ENCODE measurements at places on chromosomes 7 and 10. TPM values are rescaled to one million over a fixed set of nuclear protein-coding genes. Genes with fewer than 3 reads are reported as not detected.

DNA sequence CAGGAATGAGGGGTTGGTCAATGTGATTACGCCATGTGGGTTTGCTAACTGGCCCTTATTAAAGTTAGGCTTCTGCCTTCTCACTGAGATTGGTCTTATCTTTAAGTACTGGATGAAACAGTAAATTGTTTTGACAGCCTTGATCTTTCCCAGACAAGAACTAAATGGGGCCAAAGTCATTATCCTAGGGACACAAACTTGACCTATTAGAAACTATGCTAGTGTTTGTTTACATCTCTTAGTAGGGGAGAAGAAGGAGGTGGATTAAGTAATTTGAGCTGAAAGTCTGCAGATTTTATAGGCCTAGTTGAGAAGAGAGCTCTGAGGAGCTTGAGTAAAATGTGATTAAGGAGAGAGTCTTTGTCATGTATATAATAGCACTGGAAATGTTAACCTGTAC lies 386.9 kb downstream of the HTR7 start:
- H3K36me3 ChIP-seq, result no peaks in the 10 kb centered on the region
- no peak overlapping the region for H3K4me3 ChIP-seq
- DNase-seq, result no peak
- H3K27me3 ChIP-seq, result no peaks in the 10 kb centered on the region
- no peaks in the 10 kb centered on the region for H3K4me1 ChIP-seq
- H3K27ac ChIP-seq, result no peak overlapping the region

DNA sequence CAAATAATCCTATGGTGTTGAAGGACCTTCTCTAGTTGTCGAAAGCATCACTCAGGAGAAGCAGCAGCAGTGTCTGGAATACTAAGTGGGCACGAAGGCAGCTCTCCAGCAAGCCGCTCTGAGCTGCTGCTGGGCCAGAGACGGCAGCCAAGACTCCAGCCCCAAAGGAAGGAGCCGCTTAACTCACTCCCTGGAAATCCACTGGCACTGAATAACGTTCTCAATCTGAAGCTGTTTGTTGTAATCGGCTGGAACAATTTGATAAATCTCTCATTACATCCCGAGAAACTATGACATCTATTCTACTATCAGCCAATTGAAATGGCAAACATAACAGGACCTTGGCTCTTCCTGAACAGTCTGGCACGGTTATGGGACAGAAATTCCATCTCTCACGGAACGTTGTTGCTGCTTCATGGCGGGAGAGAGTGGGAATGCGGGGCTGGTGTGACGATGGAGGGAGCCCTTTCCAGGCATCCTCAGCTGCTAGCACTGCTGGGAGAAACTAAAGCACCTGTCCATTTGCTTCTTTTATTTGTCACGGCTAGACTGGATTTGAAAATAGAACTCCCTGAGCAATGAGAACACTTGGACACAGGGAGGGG lies 331.5 kb upstream of the RNF32 start:
- no peaks in the 10 kb centered on the region for H3K4me1 ChIP-seq
- no peak overlapping the region for H3K4me3 ChIP-seq
- no peak for DNase-seq
- H3K27ac ChIP-seq, result no peak overlapping the region
- no peaks in the 10 kb centered on the region for H3K36me3 ChIP-seq

- no peak for DNase-seq
- no peak overlapping the region for H3K27ac ChIP-seq
- H3K27me3 ChIP-seq, result no peaks in the 10 kb centered on the region
- no peak overlapping the region for H3K4me3 ChIP-seq
Measured at GRCh38 chr7:40847921-40848320, 713.1 kb downstream of the SUGCT start.

DNA sequence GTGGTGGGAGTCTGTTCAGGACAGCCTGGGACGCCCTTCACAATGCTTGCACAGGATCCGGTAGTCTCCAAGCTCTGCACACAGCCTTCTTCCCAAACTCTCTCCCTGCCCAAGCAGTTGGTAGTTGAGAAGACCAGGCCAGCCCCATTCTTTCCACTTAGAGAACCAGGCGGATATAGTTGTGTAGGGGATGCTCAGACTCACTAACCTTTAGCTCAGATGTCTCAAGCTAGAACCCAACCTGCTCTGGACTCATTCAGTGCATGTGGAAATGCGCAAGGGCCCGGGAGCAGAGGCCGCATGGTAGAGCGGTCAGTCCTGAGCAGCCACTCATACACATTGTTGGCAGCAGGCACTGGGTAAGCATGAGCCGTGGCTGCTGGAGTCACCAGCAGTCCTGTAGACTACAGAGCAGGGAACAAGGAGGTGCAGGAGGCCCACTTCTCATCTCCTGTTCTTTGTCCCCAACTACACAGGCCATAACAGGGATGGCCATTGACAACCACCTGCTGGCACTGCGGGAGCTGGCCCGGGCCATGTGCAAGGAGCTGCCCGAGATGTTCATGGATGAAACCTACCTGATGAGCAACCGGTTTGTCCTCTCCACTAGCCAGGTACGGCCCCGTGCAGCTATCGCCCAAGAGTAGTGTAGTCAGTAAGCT lies 17.2 kb upstream of the C10orf53 start:
- H3K27ac ChIP-seq, result no peak overlapping the region
- H3K27me3 ChIP-seq, result peaks cover 40% of the 10 kb centered on the region
- H3K4me1 ChIP-seq, result no peaks in the 10 kb centered on the region
- no peak overlapping the region for H3K4me3 ChIP-seq
- DNase-seq, result no peak

DNA sequence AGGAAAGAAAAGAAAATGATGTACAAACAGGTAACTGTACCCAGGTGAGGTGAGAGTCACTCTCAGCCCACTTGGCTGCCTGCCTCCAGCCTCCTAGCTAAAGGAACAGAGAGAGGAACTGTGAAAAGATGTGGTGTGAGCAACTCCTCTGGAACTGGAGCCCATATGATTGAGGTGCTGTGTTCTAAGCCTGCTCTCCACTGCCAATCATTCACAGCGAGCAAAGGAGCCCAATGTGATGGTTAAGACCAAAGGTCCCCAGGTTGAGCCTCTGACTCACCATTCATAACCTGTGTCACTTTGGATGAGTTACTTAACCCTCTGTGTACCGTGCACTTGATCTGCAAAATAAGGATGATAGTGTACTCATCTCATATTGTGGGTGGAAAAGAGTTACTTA lies 868.1 kb upstream of the AUTS2 start:
- no peak overlapping the region for H3K27ac ChIP-seq
- no peaks in the 10 kb centered on the region for H3K36me3 ChIP-seq
- H3K4me3 ChIP-seq, result no peak overlapping the region
- H3K27me3 ChIP-seq, result peaks cover 7% of the 10 kb centered on the region

DNA sequence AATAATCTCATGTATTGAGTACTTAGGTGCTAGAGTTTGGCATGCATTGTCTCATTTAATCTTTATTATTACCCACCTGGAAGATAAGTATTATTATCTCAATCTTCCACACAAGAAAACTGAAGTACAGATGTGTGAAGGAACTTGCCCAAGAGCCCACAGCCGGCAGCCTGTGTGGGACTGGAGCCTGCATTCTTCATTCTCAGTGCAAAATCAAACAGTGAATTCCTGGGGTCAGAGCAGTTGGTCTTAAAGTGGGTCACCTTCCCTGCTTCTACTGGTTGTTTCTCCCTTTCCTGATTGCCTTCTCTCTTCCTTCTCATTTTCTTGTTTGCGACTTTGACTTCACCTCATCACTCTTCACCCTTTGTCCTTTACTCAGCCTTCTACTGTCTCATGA lies 144.7 kb upstream of the LYZL1 start:
- H3K36me3 ChIP-seq, result no peaks in the 10 kb centered on the region
- peaks cover 62% of the 10 kb centered on the region for H3K4me1 ChIP-seq
- peaks cover 2% of the 10 kb centered on the region for H3K27me3 ChIP-seq

DNA sequence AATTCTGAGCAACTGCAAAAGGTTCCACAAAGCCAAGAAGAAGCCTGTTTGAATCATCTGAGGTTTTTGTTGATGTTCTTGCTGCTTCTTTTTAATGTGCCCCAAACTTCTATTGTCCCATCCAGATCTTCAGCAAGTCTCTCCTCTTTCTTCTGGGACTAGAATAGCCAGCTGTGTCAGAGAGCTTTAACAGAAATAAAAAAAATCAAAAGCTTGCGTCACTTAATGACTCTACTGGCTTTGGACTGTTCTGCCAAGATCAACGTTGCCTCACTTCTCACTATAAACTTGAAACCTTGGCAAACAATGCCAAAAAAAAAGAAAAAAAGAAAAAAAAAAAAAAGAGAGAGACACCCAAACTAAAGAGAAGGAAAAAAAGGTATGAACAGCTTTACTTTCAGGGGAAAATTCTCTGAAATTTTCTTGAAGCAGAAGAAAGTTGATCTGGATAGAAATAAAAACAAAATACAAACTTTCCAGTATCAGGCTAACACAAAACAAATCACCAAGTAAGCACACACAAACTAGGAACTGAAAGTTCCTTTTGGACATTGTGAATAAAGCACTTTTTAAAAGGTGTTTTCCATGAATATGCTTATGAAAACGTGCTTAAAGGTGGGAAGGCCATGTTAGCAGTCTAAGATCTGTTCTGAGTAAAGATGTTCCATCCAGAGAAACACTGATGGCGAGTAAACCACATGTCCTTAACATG lies 14.8 kb downstream of the USP54 start:
- peak overlapping the region; percentile 25 for H3K27ac ChIP-seq
- H3K27me3 ChIP-seq, result no peaks in the 10 kb centered on the region
- no peaks in the 10 kb centered on the region for H3K36me3 ChIP-seq
- DNase-seq, result peak; percentile 71

Gene FZD8
- total RNA-seq, result 0.56 TPM

Data from HFFc6 (cell line).